GOT3 (cell line): ENCODE measurements at places on chromosomes 11 and 22.

DNA sequence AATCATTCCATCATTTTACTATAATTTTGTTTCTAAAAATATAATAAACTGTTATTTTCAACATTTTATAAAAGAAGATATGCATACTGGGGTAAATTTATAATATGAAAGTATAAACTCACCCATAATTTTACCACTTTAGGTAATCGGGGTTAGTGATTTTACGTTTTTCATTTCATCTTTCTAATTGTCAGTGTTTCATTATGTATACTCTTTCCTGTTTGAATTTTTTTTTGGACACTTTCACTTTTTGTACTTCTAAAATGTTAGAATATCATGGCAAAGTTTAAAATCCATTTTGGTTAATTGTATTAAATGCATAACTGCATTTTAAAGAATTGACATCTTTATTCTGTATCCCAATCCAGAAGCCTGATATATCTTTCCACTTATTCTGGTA is 115.8 kb downstream of the METTL15 start:
- no peak for DNase-seq

- DNase-seq: no peak
Measured at GRCh38 chr11:110447897-110448745, 18.4 kb downstream of the FDX1 start.

- DNase-seq: no peak
Measured at GRCh38 chr11:79296141-79296540, 144.7 kb downstream of the TENM4 start.

- DNase-seq: no peak
Measured at GRCh38 chr11:72686639-72687220, 12.5 kb upstream of the PDE2A start.

DNA sequence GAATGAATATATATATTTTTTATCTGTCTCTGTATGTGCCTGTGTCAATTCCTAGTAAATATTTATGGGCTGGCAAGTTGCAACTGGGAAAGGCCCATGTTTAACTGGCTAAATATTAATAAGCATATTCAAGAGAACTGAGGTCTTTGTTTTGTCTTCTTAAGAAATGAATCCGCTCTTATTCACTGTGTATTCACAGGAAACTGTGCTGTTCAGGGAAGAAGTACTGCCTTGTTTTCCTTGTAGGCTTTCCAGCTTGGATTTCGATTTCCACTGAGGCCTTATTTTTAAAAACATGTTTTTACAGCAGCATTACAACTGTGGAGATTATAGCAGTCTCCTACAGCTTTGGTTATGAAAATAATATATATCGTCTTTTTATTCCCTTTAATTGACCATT is 64.7 kb downstream of the LDLRAD3 start:
- DNase-seq: no peak
